Activated T-cell treated with anti-CD3 and anti-CD28 coated beads for 1 hour (primary cell): ENCODE measurements at places on chromosomes 11 and 22.

DNA sequence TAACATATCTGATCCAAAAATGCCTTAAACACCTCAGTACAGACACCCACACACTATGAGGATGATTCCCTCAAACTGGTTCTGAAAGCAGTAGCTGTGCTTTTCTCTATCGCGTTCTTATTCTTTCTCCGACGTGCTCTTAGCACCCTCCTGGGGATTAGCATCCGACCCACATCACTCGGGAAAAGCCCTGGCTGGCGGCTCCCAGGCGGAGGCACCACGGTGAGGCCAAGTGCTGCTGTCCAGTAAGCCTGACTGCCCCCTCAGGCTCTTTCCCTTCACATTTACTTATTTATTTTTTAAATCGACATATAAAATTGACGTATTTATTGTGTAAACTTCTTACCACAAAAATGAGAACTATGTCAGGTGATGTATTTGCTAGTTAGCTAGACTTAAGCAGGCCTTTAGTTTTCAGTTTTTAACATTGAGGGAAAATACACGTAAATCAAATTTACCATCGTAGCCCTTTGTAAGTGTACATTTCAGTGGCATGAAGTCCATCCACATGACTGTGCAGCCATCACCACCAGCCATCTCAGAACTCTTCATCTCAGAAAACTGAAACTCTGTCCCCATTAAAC, 19.2 kb downstream of the TBX1 start:
- DNase-seq, result no peak

DNA sequence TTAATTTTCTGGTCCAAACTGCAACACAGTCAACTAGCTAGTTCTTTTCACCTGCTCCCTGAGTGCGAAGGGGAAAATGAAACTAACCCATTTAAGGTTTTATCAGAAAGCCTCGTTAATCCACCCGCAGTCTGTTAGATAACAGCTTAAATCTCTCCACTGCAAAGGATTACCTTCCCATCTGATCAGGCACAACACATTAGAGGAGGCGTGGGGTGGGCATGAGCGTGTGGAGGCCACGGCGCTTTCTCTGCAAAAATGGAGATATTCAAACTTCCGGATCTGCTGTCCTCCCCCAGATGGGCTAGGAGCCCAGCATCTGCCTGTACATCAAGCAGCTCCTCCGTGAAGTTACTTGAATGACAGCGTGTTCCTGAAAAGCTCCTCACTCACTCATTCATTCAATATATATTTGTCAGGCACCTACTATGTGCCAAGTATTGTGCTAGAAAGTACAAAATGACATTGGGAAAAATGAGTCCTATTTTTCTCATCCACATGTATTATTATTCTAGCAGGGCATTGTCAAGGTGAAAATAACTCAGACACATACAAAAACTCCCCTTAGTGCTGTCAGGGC, 13.5 kb upstream of the ANKK1 start:
- no peak for DNase-seq

- DNase-seq, result no peak
These were observed 3.5 kb upstream of the TCF20 start for GRCh38 chr22:42273855-42274451.

GRCh38 chr11:111541254-111542061, 938 bp downstream of the LAYN start:
- no peak for DNase-seq

DNA sequence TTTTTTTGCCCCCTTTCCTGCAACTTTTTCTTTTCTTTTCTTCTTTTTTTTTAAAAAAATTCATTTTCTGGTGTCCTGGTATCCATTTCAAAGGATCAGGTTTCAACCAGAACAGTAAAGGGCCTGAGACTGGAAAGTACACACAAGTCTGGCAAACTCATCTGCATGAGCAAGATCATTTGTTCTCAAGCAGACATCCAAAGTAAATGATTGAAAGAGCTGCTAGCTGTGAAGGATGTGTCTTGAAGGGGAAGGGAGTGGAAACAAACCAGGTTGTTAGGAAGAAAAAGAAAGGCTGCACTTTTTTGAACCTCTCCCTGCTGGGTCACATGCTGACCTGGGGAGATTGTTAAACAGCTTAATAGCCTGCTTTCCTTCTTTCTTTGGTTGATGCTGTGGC, 5.3 kb downstream of the YAP1 start:
- no peak for DNase-seq

DNA sequence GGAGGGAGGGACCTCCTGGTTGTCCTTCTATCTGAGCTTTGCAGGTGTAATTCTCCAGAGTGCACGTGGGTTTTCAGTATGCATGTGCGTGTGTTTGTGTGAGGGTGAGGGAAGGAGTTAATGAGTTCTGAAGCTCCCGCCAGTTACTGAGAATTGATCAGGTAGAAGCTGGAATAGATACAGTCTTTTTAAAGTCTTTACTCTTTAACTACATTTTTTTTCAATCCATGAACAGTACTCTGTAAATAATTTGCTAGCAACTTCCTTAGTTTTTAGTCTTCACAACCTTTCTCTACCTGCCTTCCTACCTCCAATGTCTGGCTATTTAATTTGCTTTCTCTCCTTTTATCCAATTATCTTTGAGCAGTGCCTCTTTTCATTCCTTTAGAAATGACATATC, 25.5 kb downstream of the ARHGAP42 start:
- DNase-seq, result no peak

- DNase-seq, result no peak
These were observed 51.9 kb upstream of the MN1 start for GRCh38 chr22:27853424-27853823.

DNA sequence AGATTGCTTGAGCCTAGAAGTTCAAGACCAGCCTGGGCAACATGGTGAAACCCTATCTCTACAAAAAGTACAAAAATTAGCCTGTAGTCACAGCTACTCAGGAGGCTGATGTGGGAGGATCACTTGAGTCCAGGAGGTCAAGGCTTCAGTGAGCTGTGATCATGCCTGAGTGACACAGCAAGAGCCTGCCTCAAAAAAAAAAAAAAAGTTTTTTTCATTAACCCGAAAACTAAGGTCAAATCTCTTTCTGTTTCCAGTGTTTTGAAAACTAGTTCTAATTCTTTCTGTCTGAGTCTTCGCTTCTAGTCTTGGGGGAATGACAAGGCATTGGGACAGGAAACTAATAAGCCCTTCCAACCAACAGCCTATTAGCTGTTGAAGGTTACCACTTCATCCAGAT, 57.6 kb downstream of the LIF start:
- DNase-seq, result no peak

- DNase-seq, result no peak
These were observed 45.2 kb upstream of the EHF start for GRCh38 chr11:34575671-34576070.
